ENCODE measurements at places on chromosomes 2 and 18. TPM values are rescaled to one million over a fixed set of nuclear protein-coding genes. Genes with fewer than 3 reads are reported as not detected.

The PLGLB1 gene
- not detected for total RNA-seq

The SCYGR4 gene
- not detected for total RNA-seq

The SPIRE1 gene
- 22.2 TPM for total RNA-seq

The ANKRD62 gene
- total RNA-seq: not detected

The IGFBP5 gene
- total RNA-seq: 1.4 TPM

The MLPH gene
- 40.9 TPM for total RNA-seq

The UGT1A6 gene
- not detected for total RNA-seq

The VIT gene
- 1.4 TPM for total RNA-seq

The PCARE gene
- not detected for total RNA-seq

The GGCX gene
- 91.3 TPM for total RNA-seq

The MOGAT1 gene
- total RNA-seq: not detected

The MEMO1 gene
- 91.7 TPM for total RNA-seq

The GALR1 gene
- total RNA-seq: not detected

The CELF4 gene
- total RNA-seq: not detected

The EIF2B4 gene
- 53.0 TPM for total RNA-seq

The TOGARAM2 gene
- total RNA-seq: 0.53 TPM

All from myometrial cell (primary cell).